Fibroblast of skin of left quadriceps (primary cell): ENCODE measurements at places on chromosomes 4 and X.

DNA sequence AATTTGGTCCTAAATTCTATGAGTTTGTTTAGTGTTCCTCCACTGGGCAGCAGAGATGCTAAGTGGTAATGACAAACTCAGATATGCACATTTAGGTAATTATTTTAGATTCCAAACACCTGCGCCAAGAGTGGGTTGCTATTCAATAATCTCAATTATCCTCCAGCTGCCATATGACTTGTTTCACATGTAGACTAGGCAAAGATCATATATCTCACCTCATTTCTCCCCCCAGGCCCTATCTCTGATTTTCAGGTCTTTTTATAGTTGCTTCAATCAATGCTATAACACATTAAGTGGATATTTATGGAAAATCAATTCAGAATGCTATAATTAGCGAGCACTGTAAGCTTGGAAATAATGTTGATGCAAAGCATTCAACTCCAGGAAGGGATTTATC, 217.6 kb downstream of the KCTD8 start:
- DNase-seq, result no peak

DNA sequence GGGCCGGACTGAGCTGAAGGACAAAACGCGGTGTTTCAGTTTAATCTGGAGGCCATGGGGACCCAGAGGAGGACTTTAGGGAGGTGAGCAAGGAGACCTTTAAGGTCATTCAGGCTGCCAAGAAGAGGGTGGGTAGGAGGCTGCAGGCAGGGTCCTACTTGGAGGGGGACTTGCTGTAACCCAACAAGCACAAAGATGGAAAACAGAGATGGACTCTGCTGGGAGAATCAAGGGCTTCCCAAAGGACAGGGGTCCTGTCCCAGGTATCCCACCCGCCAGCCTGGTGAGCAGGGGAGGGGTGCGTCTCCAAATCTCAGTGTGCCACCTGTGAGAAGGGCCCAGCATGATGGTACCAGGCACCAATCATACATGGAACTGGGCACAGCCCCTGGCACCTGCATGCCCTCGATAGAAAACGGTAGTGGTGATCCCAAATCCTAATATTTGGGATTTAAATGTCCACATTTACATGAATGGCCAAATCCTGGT, 3.9 kb upstream of the HAUS3 start:
- no peak for DNase-seq

DNA sequence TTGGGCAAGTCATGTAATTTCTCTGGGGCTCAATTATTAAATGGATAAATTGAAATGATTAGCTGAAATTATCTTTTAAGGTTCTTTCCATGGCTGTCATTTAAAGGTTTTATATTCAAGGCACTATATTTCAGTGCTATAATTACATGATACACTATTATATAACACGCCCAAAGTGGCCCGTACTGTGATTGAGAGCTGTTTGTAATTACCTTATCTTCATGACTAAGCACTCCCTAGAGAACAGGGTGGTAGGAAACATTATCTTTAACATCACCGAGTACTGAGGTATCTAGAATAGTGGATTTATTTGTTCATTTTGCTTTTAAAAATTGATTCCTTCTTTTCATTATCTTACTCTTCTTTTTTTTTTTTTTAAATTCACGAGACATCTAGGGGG, 79.0 kb downstream of the DIAPH2 start:
- DNase-seq, result no peak

DNA sequence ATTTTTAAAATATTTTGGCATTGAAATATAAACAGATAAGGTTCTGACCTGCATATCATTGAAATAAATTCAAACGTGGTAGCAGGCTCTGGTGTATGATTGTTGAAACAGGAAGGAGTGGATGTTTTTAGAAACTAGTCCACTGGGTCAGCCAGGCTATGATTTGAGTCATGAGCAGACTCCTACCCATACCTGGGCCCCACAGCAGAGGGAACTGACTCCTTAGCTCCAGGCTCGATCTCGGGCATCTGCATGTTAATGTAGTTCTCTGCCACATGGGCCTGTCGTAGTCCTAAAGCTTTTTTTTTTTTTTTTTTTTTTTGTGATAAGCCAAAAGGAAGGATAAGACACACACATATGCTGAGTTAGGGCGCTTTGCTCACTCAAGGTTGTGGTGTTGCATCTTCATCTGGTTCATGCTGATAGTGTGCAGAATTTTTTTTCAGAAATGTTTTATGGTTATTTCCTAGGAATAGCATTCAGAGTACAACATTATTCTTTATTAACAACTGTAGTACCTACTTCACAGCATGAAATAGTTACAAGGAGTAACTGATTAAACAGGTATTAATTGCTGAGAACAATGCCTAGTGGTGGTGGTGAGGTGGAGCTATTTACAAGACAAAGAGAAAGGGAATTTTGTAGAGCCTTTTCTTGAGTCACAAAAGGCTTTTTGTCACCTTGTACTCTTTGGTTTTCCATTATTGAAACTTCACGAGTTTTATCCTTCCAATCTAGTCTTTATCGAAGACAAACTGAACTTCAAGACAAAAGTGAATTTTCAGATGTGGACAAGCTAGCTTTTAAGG, 27.3 kb downstream of the OFD1 start:
- DNase-seq, result no peak

DNA sequence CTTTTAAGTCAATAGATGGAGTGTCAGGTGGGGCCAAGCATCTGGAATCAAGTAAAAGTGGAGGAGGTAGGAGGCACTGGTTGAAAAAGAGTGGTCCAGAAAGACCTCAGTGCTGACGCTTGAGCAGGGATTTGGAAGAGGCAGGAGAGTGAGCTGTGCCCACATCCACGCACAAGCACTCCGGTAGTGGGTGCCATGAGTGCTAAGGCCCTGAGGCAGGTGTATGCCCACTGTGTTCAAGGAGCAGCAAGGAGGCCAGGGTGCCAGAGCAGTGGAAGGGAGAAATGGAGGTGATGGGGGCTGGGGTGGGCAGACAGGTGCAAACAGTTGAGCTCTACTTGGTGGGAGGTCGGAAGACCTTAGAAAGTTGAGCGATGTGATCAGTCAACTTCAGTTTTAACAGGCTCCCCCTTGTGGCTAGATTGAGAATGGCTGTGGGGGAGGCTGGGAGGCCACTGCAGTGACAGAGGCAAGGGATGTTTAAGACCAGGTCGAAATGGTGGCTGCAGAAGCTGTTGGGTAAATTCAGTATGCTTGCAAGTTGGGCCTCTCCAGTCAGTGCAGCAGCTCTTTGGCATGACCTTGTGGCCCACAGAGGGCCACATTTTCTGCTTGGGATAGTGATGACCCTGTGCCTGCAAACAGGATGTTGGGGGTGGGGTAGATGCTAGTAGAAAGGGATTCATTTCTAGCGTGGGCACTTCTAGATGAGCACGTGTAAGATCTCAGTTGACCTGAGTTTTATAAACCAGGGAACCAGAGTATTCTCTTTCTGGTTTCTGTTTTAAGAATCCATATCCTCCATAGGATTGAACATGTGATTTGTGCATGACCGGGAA, 12.7 kb downstream of the TKTL1 start:
- no peak for DNase-seq

DNA sequence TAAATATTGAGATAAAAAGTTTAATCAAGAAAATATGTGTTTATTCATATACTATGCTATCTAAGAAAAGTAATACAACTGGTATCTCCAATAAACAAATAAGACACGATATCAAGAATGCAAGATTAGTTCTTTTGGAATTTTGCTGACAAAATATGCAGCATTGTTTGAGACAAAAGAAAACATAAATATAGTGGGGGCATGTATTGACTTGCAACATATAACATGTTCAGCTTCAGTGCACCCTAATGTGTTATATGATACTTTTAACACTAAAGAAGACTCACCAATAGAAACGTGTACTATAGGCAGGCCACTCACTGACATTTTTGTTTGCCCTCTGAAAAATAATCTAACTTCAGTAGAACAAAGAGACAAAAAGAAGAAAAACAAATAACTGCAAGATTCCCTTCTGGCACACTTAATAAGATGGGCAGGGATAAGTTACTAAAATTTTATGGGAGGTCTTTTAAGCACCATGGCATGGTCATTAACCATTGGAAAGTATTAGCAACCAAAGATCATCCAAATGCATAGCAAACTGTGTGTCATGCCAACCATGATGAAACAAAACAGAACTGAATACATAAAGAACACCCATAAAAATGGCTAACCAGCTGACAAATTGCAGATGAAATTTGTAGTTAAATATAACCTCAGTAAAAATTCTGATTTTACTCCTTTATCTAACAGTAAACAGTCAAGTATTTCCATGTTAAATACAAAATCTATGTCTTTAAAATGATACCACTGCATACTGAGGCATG, 447.9 kb upstream of the FAM241A start:
- DNase-seq, result no peak

GRCh38 chrX:53287493-53288138, 6.2 kb upstream of the IQSEC2 start:
- no peak for DNase-seq
